ENCODE measurements at places on chromosomes 2 and 18.

DNA sequence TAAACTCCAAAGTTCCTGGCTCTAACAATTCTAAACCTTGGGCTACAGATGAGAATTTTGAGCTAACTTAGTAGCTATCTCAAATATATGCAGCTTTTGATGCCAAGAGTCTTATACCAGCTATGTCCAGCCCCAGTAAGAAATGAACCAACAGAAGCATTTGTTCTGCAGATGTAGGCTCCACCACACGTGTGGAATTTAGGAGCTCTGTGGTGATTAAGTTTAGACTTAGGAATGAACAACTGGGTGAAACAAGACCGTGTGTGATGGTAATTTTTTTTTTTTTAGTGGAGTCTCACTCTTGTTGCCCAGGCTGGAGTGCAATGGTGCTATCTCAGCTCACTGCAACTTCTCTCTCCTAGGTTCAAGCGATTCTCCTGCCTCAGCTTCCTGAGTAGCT, 179.7 kb downstream of the ANKRD30B start:
- no peak for DNase-seq

GRCh38 chr2:200000444-200001163, 45.2 kb downstream of the MAIP1 start:
- no peak for DNase-seq

GRCh38 chr2:197248623-197249022, 62.0 kb downstream of the ANKRD44 start:
- DNase-seq, result no peak

DNA sequence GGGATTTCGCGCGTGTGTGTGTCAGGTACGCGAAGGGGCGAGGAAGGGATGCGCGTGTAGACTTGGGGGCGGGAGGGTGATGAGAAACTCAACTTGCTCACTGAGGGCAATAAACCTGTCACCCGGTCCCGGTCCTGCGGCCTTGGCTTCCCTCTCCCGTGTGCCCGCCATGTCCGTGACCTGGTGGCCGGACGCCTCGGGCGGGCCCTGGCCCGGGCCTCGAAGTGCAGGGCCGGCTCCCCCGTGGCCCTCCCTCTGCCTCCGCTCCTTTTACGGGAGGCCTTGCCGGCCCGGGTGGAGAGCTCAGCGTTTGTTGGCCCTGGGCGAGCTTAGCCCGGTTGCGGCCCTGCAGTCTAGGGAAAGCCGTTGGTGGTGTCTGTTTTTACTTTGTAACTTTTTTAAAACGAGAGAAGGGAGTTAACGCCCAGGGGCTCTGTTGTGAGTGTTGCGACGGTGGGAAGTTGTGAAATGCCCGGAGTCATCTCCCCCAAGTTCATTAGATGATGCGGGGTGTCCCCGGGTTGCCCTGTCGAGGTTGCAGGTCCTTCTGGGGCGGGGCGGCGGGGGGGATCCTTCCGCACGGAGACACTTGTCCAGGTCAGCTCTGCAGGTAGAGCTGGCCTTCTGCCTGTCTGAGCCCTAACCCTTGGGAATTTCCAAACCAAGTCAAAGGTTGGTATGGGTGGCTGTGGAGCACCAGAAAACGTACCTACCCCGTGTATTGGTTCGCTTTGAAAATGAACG, 883 bp downstream of the SMCHD1 start:
- DNase-seq, result peak; percentile 24

DNA sequence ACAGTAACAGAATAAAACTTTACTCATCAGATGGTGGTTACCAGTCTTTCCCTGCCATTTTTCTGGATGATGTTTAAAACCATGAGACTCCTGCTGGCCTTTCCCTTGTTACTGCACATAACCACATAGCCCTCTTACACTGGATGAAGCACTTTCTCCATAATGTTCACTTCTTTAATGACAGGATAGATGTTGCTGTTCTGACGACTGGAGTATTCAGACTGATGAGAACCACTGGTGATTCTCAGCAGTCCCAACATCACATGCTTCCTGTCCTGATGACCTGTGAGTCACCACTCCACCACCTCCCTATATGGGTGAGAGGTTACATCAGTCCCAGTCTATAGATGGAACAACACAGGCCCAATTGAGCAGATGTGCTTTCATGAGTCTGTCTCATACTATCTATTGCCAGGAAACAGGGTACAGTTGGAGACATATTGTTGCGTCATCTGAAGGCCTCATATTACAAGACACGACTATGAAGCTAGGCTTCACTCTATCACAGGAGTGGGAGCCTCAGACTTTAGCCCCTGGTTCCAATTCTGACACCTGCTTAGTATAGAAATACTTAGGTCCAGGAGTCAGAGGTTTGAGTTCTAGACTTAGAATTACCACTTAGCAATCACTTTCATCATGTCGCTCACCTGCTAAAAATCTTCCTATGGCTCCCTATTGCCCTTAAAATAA, 145.7 kb upstream of the KLF7 start:
- DNase-seq, result no peak

DNA sequence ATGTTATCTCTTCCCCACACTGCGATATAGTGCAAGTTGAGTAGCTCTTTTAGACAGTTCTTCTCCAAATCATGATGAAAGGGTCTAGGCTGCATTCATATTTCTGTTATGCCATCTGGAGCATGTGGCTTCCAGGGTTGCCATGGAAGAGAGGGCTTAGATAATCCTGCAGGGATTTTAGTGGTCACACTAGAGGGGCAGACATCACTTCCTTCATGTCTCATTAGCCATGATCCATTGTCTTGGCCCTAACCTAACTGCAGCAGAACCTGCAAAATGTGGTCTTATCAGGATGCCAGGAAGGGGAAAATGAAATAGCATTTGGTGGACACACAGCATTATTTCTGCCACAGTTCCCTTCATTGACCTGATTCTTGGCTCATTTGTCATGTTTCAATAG, 83.1 kb downstream of the ADAM23 start:
- DNase-seq, result no peak

DNA sequence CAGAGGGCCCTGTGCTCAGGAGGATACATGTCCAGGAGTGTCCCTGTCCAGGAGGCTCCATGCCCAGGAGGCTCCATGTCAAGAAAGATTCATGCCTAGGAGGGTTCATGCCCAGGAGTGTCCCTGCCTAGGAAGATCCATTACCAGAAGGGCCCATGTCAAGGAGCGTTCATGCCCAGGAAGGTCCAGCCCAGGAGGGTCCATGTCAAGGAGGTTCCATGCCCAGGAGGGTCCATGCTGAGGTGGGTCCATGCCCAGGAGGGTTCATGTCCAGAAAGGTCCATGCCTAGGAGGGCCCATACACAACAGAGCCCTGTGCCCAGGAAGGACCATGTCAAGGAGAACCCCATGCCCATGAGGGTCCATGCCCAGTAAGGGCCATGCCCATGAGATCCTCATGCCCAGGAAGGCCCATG, 7.0 kb downstream of the GPR35 start:
- no peak for DNase-seq

DNA sequence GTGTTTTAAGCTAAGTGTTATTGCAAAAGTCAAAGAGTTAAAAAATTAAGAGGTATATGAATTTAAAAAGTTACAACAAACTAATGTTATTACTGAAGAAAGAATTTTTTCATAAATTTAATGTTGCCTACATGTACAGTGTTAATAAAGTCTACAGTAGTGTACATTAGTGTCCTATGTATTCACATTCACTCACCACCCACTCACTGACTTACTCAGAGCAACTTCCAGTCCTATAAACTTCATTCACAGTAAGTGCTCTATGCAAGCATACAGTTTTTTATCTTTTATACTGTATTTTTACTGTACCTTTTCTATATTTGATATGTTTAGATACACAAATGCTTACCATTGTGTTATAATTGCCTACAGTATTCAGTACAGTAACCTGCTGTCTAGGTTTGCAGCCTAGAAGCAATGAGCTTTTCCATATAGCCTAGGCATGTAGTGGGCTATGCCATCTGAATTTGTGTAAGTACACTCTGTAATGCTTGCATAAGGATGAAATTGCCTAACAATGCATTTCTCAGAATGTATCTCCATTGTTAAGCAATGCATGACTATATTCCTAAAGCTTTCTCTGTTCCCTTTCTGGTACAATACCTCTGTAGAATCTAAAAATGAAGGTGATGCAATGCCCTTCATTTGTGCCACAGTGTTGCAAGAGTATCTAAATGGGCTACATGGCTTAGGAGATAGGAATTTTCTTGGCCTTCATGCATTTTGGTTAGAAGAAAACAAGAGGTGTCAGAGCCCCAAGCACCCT, 370.8 kb upstream of the NT5C1B start:
- DNase-seq, result no peak

DNA sequence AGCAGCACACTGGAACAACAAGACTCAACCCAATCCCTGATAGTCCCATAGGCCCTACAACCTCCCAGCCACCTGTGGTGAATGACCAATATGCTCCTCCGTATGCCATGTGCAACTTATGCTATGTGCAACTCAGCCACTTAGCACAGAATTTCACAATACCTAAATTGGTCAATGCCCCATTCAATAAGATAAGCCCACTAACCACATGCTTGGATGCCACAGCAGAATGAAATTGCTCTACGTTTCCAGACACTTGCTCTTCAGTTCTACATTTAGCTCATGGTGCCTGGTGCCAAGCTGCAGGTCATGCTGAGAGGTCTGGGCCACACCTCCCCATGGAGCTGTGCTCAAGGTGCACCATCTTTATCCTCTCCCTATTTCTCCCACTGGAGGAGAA, 159.8 kb downstream of the EN1 start:
- no peak for DNase-seq

GRCh38 chr2:184830531-184830930, 232.2 kb downstream of the ZNF804A start:
- DNase-seq, result no peak

GRCh38 chr18:9239720-9240119, 94.9 kb upstream of the TWSG1 start:
- DNase-seq, result no peak

GRCh38 chr2:105869341-105869740, 124.6 kb downstream of the NCK2 start:
- no peak for DNase-seq

DNA sequence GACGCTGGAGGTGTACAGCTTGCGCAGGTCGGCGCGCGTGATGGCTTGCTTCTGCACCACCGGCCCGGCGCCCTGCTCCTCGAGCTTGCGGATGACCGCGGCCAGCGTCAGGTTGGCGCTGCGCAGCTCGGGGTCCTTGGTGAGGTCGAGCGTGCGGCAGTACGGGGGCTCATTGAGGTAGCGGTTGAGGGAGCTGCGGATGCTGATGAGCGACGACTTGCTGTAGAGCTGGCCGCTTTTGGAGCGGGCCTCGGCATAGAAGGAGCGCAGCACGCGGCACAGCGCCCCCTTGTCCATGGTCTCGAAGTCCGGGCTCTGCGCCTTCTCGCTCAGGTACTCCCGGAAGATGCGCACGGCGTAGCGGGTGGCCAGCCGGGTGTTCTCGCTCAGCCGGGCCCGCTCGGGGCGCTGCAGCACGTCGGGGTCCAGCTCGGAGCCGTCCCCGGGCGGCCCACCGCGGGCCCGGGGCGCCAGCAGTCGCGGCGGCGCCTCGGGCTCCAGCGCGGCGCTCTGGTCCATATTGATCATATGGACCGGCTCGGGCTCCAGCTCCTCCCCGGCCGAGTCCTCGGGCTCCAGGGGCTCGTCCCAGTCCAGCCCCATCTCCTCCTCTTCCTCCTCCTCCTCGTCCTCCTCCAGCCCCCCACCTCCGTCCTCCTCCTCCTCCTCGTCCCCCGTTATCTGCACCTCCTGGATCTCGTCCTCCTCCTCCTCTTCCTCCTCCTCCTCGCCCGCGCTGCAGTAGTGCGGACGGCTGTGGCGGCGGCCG, 523 bp downstream of the KCTD1 start:
- DNase-seq, result no peak

DNA sequence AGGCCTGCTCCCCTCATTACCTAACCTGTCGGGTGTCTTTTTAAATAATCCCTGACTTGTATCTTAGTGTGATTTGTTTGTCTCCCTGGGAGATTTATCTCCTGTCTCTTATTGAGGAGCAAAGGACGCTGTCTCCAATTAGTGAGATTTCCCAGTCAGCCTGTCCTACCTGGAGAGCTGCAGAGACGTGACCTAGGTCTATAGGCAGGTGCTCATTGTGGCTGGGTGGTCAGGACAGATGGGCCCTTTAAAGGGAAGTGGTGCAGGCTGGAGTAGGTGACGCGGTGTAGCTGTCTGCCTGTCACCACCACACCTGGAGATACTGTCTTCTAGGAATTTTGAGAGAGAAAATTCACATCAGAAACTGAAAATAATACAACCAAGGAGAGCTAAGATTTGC, 28.0 kb downstream of the PLB1 start:
- no peak for DNase-seq

DNA sequence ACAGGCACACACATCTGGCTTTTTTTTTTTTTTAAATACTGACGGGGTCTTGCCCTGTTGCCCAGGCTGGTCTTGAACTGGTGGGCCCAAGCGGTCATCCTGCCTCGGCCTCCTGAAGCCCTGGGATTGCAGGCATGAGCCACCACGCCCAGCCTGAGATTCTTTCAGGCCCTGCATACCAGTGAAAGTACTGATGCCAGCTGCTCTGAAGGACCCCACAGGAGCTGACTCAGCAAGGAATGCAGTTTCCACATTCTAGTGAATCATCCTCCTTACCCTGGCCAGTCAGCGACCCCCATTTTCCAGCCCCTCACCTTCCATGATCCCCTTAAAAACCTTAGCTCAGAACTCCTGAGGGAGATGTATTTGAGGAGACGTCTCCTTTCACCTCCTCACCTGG, 5.8 kb upstream of the DTYMK start:
- no peak for DNase-seq

- DNase-seq, result no peak
These were observed 105.9 kb downstream of the LBH start for GRCh38 chr2:30336978-30337841.

DNA sequence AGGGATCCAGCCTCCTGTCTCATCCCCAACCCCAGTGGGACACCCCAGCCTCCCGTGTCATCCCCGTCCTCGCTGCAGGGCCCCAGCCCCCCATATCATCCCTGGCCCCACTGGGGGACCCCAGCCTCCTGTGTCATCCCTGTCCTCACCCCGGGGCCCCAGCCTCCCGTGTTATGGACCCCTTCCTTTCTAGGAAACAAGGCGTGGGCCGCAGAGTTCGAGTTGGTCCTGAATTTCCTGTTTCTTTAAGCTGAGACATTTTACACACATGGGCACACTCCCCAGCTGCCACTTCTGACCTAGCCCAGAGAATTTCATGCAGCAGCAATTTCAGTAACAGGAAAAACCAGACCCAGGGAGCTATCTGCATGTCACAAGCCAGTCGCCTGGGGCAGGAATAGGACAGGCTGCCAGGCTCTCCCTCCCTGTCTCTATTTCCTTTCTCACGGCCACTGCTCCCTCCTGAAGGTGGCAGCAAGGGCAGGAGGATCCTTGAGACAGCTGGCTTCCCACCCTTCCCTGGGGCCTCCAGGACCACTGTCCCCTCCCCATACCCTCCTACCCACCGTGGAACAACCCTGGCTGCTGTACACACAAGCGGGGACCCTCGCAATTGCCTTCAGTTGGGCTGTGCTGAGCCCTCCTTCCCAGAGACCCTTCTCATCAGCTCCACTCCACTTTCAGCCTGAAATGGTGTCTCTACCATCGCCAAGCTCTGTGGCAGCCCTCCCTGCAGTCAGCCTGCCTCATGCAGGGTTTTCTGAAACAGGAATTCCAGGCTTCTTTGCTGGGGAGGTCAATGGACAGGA, 141.9 kb upstream of the ID2 start:
- DNase-seq, result no peak

- DNase-seq, result no peak
These were observed at the start of gene CYP27C1 for GRCh38 chr2:127220102-127220767. TSS of gene CYP27C1 (minus strand) at chr2:127220299. CDS start at chr2:127220270, 29 bp downstream.

GRCh38 chr2:29808321-29808720, 113.1 kb downstream of the ALK start:
- no peak for DNase-seq

GRCh38 chr2:4915357-4915756, 776.8 kb upstream of the SOX11 start:
- DNase-seq, result no peak

- DNase-seq, result no peak
These were observed 221.6 kb downstream of the HNMT start for GRCh38 chr2:138185827-138186226.
